ENCODE measurements at places on chromosomes 6 and 20.
A peak's percentile ranks its signal among the peaks of the same experiment; 100 is the strongest.

DNA sequence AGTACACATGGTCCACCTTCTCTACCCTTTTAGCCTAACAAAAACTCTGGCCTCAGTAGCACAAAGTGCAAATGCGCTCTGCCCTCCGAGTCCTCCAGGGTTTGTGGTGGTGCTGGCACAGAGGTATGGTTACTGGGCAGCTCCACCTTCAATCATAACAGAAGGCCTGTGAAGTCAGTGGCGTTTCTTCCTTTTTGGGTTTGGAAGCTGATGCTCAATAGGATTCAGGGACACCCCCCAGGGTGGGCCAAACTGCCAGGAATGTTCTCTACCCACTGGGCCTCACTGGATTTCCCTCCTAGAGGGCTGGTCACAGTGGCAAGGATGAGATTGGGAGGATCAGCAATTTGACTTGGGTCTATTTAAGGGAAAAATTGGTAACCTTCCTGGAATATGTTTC lies 286.1 kb upstream of the FOXQ1 start:
- no peak for DNase-seq

GRCh38 chr6:159679091-159680077 lies 13.7 kb downstream of the SOD2 start:
- no peak for DNase-seq

GRCh38 chr20:54654450-54654849 lies 179.1 kb downstream of the DOK5 start:
- DNase-seq = no peak

DNA sequence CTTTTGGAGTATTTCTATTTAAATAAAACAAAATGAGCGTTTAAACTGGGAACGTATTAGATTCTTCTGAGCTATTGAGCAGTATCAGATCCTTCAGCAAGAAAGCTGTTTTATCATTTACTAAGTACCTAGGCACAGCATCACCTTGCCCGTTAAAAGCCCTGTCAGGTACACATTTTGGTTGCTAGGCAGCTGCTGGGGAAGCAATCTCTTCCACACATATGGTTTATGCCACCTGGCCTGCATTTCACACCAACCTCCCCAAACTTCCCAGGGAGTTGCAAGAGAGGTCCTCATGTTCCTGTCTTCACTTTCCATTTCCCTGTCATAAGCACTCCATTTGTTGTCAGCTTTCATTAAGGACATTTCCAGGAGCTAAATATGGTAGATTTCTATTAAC lies 400.1 kb downstream of the PLCB1 start:
- peak; percentile 37 for DNase-seq

DNA sequence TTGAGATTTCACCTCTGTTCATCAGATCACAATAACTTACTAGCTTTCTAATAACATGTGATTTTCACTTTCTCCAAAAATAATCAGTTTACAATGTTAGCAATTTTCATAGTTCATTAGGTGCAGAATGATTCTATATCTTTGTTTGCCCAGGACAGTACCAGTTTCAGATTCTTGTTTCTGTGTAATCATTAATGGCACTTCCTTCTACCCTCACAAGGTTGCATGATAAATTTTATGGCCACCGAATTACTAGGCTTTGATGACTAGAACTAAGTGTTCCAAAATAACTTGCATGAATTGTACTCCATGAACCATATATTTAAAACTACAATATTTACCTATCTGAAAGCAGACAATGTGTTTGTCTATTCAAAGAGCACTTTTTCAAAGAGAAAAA lies 442.3 kb downstream of the EPHA7 start:
- no peak for DNase-seq

- no peak for DNase-seq
Measured at GRCh38 chr20:1822564-1823449, 72.4 kb upstream of the SIRPA start.

- no peak for DNase-seq
Measured at GRCh38 chr6:148739822-148740128, 7.1 kb upstream of the UST start.

DNA sequence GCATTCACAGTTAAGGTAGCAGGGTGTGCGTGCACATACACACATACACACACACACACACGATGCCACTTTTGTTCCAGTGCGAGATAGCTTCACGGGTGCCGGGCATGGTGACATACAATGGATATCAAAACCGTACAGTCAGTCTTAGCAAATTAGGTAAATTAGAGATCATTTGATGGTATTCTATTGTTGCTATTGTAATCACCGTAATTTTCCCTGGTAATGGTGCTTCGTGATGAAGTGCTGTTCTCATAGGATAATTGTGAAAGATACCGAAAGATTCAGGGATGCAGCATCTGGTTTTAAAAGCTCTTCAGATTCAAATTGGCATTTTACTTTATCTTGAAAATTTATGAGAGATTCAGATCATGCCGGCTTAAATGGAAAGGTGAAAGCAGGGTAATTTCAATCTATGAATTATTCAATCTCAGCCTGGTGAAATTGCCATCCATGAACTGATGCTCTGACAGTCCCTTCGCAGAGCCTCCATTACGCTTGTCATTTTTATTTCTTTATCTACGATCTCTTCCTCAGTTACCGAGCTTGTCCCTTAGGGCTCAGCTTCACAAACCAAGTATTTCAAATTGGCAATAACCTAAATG lies 71.3 kb upstream of the SOX4 start:
- DNase-seq = peak; percentile 69

- DNase-seq = peak; percentile 20
Measured at GRCh38 chr6:63352544-63353285, 32.9 kb upstream of the LGSN start.

GRCh38 chr6:6406715-6407070 lies 86.2 kb upstream of the F13A1 start:
- no peak for DNase-seq

GRCh38 chr6:124577734-124578281 lies 384.4 kb upstream of the RNF217 start:
- no peak for DNase-seq

GRCh38 chr6:41601248-41601549 lies 37.1 kb upstream of the MDFI start:
- no peak for DNase-seq

- DNase-seq = no peak
Measured at GRCh38 chr6:47734831-47735481, 36.6 kb downstream of the ADGRF4 start.

DNA sequence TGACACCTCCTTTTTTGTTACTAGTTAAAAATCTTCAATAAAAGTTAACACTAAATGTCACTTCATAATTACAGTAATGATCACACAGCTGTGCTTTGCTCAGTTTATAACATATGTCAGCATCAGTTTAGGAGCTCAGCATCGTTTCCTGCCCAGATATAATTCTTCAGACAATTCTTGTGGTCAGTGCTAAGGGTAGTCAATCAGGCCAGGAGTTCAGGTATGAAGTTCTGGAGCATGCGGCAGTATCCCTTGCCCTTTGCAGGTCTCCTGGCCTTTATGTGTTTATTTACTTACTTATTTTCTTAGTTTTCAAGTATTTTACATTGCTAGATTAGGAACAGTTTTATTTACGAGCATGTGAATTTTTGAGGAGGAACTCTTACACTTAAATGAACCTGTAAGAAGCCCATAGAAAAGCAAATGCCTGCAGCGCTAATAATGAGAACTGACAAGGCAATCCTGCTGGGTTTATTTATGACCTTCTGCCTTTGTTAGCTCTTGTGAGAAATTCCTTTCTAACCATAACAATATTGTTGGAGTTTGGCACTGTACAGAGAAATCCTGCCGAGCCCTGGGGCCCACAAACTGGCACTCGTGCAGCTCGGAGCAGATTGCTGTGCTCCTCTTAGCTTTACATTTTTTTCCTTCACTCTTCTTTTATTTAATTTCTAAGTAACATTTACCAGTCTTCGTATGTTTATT lies 252.8 kb downstream of the TMEM242 start:
- DNase-seq = peak; percentile 36

- DNase-seq = no peak
Measured at GRCh38 chr6:135627092-135627715, 129.7 kb upstream of the AHI1 start.

DNA sequence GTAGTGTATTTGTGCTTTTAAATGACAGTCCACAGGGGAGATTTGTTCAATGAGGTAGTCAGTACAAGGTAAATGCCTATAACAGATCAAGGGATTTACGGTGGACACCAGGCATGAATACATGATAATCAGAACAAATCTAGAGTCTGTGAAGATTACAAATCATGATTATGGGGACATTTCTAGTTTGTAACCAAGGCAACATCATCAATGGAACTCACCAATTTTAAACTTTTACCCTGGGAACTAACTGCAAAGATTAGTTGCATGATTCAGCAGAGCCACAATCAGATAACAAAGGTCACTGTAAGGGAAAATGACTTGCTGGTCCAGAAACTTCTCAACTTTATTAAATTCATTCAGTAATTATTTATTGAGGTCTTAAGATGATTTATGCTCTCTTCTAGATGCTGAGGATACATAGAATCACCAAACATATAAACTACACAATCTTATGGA lies at the start of gene CRISP1:
Gene CRISP1 (minus strand): TSS at position 51 of the 459 bp plus-strand sequence. CDS start 9,135 bp downstream, outside the sequence.
- DNase-seq = no peak

DNA sequence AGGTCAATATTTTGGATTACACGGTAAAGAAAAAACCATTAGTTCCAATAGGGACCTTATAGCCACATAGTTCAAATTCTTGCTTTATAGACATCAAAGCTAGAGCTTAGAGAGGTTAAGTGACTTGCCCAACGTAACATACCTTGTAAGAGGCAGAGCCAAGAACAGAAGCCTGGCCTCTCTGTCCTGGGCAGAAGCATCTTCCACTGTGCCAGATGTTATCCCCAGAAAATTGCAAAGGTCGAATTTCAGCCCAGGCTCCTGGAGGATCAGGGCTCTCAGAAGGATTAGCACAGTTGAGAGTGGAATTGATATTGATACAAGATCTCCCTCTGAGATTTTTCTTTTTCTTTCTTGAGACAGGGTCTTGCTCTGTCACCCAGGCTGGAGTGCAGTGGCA lies 6.1 kb downstream of the SMIM28 start:
- DNase-seq = no peak

DNA sequence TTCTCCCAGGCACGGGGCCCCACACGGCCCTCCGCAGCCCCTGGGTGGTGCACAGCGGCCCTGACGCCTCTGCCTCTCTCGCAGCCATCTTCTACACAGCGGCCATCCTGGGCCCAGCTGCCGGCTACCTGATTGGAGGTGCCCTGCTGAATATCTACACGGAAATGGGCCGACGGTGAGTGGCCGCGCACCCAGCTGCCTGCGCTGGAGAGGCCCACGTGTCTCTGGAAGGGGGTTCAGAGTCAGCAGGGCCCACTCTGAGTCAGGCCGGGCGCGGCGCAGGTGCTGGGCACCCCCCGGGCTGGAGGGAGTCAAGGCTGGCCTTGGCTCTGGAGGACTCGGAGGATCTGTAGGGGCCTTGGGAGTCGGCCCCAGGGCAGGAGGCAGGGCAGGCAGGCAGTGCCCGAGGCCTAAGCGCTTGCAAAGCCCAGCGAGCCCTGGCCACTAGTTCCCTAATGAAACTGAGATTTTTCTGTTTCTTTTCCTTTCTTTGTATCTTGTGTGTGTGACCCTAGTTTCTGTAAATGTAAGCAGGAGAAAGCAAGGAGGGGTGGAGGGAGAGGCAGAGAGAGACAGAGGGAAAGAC lies 16.4 kb downstream of the SLCO4A1 start:
- DNase-seq = no peak

DNA sequence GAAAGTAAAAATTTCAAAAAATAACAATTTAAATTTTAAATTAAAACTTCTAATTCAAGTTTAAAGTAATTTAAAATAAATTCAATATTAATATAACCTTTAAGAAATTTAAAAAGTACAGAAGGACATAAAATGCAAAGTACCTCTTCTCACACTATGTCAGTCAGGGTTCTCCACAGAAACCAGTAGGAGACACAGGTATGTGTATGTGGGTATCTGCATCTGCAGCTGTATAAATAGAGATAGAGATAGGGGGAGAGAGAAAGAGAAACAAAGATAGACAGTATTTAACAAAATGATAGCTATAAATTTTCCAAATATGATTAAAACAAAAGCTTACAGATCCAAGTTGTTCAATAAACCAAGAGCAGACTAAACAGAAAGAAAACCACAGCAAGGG lies 190.8 kb downstream of the ERMARD start:
- DNase-seq = no peak

DNA sequence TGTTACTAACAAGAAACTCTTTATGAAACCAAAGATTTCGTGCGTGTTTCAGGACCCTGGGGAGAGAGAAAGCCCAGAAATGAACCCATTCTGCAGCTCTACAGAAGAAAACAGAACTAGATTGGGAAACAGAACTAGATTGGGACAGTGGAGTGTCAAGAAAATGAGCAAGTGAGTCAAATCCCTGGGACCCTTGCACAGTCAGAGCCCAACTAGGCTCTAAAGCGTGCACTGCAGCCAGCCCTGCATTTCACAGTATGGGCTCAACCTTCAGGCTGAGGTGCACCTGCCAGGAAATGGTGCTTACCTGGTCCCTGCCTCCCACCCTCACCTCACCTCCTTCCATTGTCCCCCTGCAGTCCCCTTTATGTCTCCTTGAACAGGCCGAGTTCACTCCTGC lies 39.7 kb downstream of the BFSP1 start:
- no peak for DNase-seq

GRCh38 chr6:1424306-1424927 lies 35.0 kb downstream of the FOXF2 start:
- peak; percentile 22 for DNase-seq

DNA sequence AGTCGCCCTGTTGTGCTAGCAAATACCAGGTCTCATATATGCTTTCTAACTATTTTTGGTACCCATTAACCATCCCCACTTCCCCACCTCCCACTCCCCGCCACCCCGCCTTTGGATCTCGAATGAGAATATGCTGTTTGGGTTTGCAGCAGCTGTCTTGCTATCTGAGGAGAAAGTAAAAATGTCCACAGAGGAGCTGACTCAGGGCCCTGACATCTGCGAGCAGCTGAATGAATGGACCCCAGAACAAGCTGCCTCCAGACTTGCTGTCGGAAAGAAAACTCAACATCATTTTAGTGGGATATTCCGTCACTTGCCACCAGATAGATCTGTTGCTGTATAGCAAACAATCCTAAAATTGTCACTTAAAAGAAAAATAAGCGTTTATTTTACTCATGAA lies 103.7 kb downstream of the LINC00237 start:
- no peak for DNase-seq

All from NCI-H2081 (cell line).